Stimulated activated CD8-positive, alpha-beta memory T cell treated with anti-CD3 and anti-CD28 coated beads, Interleukin-7, amount 100 ng/mL, for 1 hour (primary cell): ENCODE measurements at places on chromosomes 3 and 15.

DNA sequence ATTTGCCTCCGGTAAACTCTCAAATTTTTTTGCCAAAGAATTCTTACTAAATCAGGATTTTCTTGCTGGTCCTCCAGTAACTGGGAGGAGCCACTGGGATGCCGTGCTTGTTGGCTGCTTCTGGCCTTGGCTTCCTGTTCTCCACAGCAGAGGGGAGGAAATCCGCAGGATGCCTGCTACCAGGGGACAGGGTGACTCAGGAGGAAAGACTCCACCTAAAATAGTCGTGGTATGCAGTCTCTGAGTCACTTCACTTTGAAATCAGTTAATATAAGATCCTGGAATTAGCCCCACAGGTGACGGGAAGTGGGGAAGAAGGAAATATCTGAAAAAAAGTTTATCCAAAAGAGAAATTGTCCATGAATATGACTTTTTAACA lies 6.5 kb upstream of the TM4SF18 start:
- DNase-seq = no peak

DNA sequence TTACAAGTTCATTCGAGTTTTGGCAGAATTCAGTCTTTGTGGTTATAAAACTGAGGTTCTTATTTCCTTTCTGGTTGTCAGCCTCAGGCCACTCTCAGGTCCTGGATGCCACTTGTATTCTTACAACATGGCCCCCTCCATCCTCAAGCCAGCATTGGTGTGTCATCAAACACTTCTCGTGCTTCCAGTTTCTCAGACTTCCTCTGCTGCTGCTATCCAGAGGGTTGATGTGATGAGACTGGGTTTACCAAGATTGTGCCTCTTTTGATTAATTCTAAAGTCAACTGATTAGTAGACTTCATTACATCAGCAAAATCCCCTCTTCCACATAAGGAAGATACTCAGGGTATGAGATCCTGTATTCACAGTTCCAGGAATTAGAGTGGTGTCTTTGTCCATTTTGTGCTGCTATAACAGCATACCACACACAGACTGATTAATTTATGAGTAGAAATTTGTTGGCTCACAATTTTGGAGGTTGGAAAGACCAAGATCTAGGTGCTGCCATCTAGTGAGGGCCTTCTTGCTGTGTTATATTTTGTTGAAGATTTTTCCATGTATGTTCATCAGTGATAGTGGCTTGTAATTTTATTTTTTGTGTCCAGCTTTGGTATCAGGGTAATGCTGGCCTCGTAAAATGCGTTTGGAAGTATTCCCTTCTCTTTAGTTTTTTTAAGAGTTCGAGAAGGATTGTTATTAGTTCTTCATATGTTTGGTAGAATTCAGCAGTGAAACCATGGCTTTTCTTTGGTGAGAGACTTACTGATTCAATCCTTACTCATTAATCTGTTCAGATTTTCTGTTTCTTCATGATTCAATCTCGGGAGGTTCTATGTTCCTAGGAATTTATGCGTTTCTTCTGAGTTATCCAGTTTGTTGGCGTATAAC lies 11.1 kb downstream of the LRCH3 start:
- no peak for DNase-seq

DNA sequence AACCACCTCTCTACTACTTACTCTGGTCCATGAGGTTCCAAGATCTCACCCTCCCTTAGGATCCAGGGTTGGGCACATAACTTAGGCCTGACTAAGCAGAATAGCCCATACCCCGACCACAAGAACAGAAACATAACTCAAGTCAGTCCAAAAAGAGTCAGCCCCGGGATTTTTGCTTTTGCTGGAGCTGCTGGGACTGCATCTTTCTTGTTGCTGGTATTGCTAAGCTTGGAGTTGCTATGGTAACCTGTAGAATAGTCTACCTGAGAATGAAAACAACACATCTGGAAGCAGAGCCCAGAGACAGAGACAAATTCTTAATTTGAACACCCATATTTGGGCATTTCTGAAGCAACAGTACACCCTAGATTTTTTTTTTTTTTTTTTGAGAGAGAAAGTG lies 6.5 kb downstream of the RUBCN start:
- DNase-seq = no peak

- DNase-seq = no peak
These were observed 11.2 kb downstream of the BOC start for GRCh38 chr3:113222451-113223086.

DNA sequence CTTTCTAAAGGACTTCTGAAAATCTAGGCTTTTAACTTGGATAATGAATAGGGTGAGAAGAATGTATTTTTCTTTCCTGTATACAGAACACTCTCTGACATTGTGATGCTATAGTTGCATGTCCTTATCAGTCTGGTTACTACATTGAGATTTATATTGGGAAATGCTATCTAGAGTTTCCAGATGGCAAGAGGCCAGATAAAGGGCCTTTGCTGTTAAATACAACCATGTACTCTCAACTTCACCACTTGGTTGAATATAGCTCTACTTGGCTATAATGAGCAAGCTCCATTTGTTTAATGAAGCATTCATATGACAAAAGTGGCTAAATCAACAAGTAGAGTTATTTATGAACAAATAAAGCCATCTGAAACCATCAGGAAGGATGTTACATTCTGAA lies 91.0 kb downstream of the IGSF11 start:
- no peak for DNase-seq

GRCh38 chr3:155283092-155284056 lies 10.1 kb downstream of the STRIT1 start:
- no peak for DNase-seq

DNA sequence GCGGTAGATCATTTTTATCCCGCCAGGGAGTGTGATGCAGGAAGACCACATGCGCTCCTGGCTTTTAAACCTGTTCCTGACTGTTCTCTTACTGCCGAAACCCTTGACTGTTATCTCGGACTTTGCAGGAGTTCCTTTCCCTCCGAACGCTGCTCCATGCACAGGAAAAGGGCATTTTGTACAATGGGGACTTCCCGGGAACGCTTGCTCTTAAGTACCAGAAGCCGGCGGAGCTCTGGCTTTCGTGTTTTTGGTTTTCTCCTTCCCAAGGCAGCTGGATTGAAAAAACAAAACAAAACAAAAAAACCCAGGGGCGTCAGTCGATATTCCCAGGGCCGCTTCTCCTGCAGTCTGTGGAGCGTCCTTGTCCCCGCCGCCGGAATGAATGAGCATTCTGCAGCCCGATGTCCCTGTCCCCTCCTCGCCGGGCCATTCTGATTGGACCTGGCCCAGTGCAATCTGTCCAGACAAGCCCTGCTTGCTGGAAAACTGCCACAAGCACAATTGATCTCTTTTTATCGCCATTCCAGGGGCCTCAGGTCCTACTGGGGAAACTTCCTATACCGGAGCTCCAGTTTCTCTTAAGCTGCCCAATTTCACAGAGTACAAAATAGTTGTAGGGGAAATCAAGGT lies 44.8 kb downstream of the SLC6A1 start:
- DNase-seq = no peak

DNA sequence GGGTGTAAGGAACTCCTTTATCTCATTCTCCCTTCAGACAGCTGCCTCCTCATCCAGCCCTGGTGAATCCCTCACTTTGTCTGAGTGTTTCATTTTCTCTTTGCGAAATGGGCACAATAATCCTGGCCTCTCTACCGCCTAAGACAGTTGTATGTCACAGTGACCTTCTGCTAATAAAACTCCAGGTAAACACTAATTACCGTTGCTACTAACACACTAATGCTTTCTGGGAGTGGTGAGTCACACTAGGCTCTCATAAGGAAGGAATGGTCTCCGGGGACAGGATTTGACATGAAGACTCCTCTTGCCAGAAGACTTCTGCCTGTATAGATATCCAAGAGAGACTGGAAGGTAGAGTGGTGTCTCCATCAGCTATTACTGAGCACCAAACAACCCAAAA lies 71.7 kb upstream of the SNRK start:
- no peak for DNase-seq

GRCh38 chr15:43930079-43930478 lies 103.3 kb downstream of the WDR76 start:
- DNase-seq = no peak

DNA sequence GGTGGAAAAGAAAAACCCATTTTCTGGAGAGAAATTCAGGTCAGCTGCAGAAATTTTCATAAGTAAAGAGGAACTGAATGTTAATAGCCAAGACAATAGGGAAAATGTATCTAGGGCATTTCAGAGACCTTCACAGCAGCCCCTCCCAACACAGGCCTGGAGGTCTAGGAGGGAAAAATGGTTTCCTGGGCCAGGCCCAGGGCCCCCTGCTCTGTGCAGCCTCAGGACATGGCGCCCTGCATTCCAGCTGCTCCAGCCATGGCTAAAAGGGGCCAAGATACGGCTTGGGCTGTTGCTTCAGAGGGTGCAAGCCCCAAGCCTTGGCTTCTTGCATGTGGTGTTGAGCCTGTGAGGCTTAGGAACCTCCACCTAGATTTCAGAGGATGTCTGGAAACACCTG lies 92.2 kb downstream of the C3orf70 start:
- DNase-seq = no peak

DNA sequence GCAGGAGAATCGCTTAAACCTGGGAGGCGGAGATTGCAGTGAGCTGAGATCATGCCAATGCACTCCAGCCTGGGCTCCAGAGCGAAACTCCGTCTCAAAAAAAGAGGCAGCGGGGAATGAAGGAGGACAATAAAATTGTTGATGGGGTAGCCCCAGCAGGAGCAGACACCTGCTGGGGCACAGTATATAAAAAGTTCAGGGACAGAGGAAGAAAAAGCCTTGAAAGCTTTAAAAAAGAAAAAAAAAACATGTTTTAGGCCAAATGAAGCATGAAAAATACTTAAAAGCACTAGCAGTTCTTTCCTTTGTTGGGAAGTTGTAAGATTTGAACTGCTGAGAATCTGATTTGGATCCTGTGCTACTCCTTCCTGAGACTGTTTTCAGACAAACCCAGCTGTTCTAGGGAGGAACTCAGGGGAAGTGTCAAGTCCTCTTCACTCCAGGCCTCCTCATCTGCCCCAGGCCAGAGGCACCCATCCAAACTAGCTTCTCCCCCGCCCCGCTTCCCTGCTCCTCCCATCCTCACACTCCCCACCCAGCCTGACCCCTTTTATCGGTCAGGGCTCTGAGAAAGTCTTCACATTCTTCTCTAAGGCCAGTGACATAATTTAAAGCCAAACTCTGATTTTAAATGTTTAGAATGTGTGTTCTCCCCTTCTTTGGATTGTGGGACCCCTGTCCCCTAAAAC lies 4.9 kb downstream of the IL17RD start:
- DNase-seq = no peak

DNA sequence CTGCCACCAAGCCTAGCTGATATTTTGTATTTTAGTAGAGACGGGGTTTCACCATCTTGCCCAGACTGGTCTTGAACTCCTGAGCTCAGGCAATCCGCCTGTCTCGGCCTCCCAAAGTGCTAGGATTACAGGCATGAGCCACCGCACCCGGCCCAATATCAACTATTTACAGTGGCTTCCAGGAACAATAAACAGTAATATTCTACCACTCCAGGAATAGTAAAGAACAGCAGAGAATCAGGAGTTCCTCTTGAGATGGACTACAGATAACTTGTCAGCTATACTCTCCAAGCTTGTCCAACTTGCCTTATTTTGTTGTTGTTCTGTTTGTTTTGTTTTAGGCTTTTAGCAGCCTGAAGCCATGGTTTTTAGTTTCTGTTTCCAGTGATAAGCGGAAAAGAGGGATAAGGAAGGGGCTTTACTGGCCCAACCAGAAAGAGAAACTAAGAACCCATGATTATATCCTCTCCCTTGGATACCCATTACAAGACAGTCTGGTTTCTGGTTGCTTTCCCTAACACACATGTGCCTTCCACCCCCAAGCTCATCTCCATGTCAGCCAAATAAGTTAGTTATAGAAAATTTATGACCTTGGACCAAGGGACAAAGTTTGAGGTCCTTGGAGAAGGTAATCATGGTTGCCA lies 36.7 kb downstream of the ARHGEF3 start:
- no peak for DNase-seq

- no peak for DNase-seq
These were observed 8.0 kb upstream of the CCDC13 start for GRCh38 chr3:42780892-42781700.

DNA sequence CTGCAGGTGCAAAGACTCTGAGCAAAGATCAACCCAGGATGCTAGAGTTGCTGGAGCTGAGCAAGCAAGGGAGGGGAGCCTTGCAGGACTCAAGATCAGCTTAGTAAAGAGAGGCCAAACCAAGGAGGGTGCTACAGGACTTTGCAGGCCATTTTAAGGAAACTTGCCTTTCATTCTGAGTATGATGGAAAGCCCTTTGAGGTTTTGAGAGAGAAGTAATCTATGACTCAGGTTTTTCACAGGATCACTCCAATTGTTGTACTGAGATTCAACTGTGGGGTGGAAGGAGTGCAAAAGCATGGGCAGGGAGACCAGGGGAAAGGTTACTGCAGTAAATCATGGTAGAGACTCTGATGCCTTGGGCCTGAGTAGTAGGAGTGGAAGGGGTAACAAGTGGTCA lies 260.4 kb upstream of the GPR149 start:
- DNase-seq = no peak
